ENCODE measurements at places on chromosomes 16 and 17.

DNA sequence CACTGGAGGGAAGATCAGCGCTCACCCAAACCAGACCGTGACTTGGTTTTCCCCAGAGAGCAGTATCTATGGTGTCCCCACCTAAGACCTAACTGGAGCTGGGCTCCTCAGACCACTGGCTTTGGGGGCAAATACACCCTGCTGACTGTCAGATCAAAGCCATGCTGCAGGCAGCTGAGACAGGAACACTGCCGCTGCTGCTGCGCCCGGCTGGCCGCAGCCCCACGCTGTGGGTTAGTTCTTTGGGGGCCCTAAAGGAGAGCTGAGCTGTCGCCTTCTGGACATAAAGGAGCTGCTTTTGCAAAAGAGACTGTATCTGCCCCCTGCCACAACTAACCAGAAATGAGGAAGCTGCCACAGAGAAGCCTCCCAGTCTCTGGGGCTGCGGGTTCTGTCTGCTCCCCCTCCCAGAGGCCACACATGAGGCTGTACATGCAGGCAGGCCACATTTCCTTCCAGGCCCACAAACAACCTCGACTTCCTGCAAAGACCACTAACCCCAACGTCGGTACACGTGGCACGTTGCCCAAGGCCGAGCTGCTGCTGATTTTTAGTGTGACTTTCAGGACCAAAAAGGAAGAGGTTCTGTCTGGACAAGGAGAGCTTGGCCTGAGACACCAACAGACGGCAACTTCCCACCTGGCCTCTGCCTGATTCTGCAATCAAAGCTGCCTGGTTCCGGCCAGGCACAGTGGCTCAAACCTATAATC, 18.2 kb upstream of the ABR start:
- peak; percentile 46 for DNase-seq

GRCh38 chr16:27646806-27647205, 96.9 kb downstream of the KATNIP start:
- no peak for DNase-seq

GRCh38 chr17:6577686-6578263, 21.4 kb upstream of the PITPNM3 start:
- no peak for DNase-seq

- DNase-seq, result no peak
Measured at GRCh38 chr17:81254955-81255717, 16.0 kb downstream of the NDUFAF8 start.

DNA sequence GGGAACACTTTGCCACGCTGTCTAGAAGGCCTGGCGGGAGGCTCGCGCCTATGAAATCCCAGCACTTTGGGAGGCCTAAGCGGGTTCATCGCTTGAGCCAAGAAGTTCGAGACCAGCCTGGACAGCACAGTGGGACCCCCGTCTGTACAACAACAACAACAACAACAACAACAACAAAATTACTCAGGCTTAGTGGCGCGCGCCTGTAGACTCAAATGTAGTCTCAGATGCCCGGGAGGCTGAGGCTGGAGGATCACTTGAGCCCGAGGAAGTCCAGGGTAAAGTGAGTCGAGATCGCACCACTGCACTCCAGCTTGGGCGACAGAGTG, 297 bp upstream of the SLFN13 start:
- no peak for DNase-seq

DNA sequence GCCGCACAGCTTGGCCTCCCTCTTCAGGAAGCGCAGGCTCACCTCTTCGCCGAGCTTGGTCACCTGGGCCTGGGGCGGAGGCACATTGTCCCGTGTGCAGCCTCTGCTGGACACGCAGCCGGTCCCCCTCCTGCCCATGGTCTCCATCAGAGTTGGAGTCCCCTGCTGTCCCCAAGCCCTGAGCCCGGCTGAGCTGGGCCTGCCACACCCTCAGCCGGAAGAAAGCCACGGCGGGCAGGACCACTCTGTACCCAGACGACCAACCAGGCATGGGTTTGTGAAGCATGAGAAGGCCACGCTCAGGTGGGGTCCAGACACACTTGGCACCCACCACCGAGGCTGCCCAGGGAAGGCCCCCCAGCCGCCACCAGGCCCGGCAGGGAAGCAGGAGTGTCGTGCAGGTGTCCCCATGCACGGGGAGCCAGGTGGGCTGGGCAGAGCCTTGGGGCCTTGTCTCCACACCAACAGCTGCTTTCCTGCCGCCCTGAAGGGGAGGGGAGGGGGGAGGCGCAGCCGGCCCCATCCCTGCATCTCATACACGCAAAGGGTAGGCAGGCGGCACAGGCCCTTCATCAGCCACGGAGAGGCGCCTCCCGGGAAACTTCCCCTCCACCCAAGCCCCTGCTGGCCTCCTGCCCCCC, 5.2 kb downstream of the CCDC154 start:
- DNase-seq, result no peak

DNA sequence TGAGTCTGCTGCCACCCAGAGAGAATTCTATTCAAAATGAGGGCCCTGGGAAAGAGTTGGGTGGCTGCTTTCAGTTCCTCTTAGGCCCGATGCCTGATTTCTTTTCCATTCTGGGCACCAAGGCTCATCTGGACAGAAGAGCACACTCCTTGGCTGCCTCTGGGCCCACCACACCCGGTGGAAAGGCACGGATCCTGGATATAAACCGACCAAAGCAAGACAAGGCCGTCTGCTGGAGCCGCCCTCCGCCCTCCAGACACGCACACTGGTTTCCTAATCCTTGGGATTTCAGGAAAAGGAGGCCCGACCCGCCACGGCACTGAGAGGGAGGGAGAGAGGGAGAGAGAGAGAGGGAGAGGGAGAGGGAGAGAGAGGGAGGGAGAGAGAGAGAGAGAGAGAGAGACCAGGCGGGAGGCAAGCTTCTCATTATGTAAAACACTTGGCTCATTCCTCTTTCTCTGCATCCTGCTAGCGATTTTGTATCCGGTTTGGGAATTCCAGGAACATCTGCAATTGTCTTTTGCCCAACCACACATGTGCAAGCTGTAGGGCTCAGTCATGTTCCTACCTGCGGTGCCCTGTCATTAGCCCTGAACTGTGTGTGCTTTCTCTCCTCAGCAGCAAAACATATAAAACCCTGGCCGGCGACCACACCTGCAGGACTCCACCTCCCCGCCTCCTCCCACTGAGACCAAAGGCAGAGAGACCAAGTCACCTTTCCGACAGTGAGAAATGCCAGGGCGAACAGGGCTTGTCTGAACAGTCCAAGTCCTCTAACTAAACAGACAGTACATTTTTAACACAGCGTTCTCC, 347.2 kb downstream of the SOX9 start:
- no peak for DNase-seq

DNA sequence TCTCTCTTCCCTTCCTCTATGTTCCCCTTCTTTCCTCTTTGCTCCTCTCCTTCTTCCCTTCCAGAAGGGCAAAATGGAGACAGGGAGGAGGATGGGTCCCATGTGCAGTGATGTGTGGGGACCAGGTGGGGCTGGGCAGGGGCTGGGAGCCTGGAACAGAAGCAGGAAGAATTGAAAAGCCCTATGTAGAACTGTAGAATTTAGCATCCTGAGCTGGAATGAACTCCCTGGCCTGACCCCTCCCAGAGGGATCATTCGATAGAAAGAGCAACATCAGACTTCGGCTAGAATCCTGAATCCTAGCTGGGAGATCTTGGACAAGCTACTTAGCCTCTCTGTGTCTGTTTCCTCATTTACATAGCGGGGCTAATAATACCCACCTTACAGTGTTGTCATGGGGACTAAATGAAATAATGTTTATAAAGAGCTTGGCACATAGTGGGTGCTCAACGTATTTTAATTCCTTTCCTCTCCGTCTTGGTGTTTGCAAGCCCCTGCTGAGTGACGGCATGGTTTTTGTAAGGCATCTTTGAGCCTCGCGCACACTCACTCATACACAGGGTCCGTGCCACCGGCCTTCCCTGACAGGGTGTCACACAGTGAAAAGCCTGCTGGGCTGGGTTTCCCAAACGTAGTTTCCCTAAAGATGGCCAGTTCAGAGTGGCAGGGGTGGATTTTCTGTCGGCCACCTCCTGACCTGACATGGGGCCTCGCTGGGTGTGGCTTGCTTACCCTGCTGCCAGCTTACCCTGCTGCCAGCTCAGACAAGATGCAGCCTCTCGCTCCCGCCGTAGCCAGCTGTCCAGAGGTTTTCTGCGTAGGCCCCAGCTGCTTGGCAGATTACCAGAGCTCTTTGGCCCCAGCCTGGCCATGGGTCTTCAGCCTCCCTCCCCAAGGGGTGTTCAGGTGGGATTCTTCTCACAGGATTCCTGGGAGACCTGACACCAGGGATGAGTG, 6.1 kb upstream of the ARHGAP23 start:
- no peak for DNase-seq

DNA sequence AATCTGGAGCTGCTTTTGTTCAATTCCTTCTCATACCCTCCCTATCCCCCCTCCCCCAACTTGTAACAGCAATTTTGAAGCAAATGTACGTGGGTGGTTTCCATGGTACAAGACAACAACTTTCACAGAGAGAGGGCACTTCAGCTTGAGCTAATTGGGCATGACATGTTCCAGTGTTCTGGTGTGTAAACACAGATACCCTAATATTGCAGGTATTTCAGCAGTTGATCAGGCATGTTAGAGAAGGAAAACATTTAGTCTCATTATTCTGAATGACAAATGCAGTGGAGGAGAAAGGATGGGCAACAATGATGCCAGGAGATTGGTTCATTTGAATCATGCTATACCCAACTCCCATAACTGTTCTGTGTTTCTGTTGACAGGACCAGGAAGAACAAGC, 137.5 kb downstream of the TRIM37 start:
- DNase-seq, result no peak

- DNase-seq, result no peak
Measured at GRCh38 chr16:88961011-88961410, 16.0 kb downstream of the CBFA2T3 start.

GRCh38 chr17:7056386-7056785, 12.5 kb upstream of the SLC16A11 start:
- no peak for DNase-seq
